ENCODE measurements at places on chromosomes 11 and 22.

GRCh38 chr11:111845276-111846028, 25.9 kb downstream of the ALG9 start:
- DNase-seq, result no peak

- DNase-seq, result no peak
Measured at GRCh38 chr11:46543564-46543963, 50.3 kb downstream of the AMBRA1 start.

- no peak for DNase-seq
Measured at GRCh38 chr22:29692327-29692640, 27.5 kb upstream of the CABP7 start.

DNA sequence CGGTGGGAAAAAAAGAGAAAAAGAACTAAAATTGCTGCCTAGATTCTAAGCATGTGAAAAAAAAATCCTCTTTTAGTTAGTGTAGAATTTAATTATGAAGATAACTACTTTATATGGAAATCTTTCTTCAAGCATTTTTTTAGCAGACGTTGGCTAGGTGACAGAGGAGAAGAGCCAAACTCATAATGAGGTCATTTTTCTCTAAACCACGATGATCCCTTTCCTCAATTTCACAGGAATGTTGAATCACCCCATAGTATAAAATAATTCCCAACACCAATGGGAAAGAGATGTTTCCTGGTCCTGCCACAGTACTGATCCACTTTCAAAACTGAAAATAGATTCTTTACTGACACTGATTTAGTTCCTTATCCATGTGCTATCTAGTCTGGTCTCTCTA, 319.8 kb downstream of the DLG2 start:
- DNase-seq, result no peak

- DNase-seq, result no peak
Measured at GRCh38 chr11:82731691-82732277, 1.9 kb downstream of the FAM181B start.

- DNase-seq, result no peak
Measured at GRCh38 chr11:86933891-86934581, 21.2 kb downstream of the FZD4 start.

GRCh38 chr22:33958741-33959140, 38.5 kb upstream of the LARGE1 start:
- no peak for DNase-seq

DNA sequence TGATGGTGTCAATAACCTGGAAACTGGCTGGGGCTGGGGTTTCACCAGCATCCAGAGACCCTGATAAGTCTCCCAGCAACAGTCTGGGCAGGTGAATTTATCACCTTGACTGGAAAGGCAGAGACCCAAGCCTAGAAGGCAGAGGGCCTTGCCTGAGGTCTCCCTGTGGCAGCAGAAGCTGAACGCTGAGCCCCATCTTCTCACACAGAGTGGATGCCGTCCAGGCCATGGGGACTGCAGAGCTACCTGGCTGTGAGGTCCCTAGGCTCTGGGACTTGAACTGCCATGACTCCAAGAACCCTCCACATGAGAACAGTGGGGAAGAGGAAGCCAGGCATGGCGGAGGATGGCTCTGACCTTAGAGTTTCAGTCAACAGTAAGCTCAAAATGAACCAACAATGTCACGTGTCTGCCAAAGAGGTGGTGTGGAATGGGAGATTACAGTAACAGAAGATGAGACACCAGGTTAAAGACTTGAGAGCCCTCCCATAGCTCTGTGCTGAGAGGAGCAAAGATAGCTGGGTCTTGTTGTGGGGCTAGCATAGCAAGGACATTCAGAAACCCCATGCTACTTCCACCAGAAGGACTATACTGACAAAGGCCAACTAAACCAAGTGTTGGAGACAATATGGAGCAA, 79.1 kb upstream of the LINC01488 start:
- DNase-seq, result no peak

- DNase-seq, result no peak
Measured at GRCh38 chr11:96158126-96158525, 184.9 kb downstream of the MAML2 start.

DNA sequence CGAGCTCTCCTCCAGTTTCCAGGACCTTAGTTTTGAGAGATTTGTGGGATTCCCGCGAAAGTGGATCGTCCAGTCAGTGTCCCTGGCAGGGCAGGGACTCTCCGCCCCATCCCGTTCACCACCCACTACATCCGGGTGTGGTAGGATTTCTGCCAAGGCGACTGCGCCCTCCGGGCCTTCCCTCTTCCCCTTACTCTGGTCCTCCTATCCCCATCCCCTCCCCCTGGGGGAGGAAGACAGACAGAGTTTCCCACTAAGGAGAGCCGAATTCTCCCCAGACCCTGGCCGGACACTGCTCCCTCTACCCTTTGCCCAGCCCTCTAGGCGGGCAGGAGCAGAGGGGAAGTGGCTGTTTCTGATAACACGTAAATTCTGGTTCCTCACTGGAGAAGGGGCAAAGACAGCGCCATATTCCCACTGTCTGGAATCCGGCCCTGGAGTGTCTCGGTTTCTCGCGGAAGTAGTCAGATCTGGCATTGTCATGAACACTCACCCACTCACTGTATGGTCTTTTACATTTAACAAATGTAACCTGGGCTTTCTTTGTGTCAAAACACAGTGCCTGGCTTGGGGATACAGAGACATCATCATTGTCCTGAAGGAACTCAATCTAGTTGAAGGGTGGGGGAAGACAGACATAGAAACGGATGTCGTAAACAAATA, 1.1 kb upstream of the NECTIN1 start:
- DNase-seq, result no peak

- no peak for DNase-seq
Measured at GRCh38 chr11:34567733-34568132, 53.2 kb upstream of the EHF start.

DNA sequence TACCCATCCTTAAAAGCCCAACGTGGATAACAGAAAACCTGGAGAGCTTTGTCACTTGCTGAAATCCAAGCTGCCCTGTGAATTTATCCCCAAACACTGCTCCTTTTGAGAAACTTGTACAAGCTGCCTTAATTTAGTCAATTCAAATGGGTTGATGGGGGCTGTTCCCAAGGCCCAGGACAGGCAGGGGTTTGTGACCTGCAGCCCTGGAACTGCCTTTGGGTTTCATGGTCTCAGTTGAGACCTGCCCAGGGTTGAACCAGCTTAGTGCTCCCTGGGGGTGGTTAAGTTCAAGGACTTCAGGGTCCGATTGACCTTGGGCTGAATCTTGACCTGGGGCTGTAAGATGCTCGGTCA, 112.1 kb upstream of the OR4B1 start:
- no peak for DNase-seq

- DNase-seq, result no peak
Measured at GRCh38 chr22:46007848-46008261, 30.9 kb upstream of the WNT7B start.

DNA sequence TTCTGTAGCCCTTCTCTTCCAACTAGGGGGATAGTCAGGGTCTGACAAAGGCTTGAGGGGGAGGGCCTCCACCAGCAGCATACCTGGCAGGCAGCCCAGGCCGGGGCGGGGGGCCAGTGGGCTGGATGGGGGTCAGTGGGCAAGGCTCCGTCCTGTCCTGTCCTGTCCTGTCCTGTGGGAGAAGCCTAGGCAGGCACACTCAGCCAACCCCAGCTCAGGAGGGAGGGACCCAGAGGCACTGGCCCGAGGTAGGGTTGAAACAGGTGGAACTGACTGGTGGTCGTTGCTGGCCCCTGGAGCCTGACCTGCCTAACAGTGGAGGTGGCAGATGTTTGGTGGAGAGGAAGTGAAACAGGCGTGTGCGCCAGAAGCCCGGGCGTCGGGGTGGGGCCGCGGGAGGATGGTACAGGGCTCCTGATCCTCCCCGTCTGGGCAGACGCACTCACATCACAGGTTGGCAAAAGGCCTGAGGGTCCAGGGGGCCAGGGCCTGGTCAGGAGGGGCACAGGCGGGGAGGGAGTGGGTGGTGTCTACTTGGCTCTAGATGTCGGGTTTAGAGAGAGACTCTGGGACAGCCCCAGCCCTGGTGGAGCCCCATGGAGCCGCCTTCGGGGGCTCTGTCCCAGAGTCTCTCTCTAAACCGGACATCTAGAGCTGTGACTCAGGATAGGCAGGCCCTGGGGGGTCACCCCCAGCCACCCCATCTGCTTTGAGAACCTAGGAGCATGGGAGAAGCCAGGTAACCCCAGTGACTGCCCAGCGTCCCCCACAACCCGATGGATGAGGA, 32.5 kb upstream of the GRAMD4 start:
- no peak for DNase-seq

- DNase-seq, result no peak
Measured at GRCh38 chr22:24824250-24824649, 18.2 kb downstream of the SGSM1 start.

GRCh38 chr22:31616315-31616980, 45.6 kb downstream of the PISD start:
- no peak for DNase-seq

DNA sequence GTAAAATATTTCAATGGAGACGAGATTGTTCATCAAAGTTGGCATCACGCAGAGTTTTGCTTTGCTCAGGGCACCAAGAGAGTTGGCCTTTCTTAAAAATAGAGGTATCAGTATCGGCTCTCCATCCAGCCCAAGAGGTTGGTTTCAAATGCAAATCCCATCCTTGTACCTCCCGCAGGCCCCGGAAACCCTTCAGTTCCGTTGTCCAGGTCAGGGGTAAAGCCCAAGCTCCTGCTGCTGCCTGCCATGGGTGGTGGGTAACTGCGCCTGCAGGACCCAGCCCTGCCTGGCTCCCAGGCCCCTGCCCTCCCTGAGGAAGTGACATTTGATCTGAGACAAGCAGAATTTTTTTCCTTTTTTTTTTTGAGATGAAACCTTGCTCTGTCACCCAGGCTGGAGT, 49.3 kb upstream of the RTL6 start:
- no peak for DNase-seq

DNA sequence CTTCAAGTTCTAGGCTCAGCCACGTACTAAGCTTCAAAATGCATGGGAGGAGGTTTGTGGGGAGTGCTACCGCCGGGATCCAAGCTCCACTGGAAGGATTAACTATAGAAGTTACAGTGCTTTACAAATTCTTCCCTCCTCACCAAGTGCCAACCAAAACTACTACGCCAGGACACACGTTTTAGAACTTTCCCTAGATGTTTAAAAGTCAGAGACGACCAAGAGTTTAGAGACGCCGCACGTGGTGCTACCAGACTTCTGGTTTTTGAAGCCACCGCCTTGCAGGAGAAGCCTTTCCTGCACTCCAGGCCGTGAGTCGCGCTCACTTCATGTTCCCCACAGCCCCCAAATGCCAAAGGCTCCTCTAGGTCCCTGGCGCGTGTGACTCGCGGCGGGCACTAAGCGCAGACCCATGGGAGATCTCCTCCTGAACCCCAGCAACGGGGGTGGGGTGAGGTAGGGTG, 734 bp downstream of the SNU13 start:
- DNase-seq, result no peak

GRCh38 chr11:70352601-70353000, 45.7 kb upstream of the CTTN start:
- DNase-seq, result no peak

DNA sequence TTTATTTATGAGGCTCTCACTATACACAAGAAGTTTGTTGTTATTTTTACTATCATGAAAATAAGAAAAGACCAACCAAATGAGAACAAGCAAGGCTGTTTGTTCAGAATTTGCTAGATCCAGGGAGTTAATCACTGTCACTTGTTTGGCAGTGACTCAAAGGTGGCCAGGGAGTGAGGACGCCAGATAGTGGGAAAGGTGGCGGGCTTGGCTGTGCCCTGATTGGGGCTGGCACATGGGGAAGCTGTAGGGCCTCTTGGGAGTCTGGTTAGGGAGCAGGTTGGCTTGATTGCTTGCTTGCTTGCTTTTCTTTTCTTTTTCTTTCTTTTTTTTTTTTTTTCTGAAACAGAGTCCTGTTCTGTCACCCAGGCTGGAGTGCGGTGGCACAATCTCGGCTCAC, 53.1 kb upstream of the SLC22A12 start:
- no peak for DNase-seq

- no peak for DNase-seq
Measured at GRCh38 chr11:2662024-2662312, 37.8 kb downstream of the KCNQ1OT1 start.

GRCh38 chr11:47587039-47587716, 700 bp downstream of the FAM180B start:
- no peak for DNase-seq

- DNase-seq, result no peak
Measured at GRCh38 chr11:18703001-18703763, 4.6 kb downstream of the TMEM86A start.

GRCh38 chr22:41302021-41302767, 869 bp downstream of the ZC3H7B start:
- DNase-seq, result no peak

DNA sequence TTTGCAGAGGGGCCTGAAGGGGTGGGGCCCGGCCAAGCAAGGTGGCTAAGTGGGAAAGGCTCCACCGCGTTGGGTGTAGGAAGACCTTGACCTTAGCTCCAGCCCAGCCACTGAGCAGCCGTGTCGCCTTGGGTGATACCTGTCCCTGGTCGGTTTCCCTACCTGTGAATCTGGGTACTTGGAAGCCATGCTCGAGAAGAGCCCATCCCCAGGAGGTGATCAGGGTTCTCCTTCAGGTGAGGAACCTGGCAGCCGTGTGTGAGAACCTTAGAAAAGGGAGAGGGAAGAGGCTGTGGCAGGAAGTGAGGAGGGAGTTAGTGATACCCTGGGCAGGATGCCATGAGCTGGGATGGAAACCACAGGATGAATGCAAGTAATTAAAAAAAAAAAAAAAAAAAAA, 21.6 kb downstream of the PPARA start:
- DNase-seq, result no peak

DNA sequence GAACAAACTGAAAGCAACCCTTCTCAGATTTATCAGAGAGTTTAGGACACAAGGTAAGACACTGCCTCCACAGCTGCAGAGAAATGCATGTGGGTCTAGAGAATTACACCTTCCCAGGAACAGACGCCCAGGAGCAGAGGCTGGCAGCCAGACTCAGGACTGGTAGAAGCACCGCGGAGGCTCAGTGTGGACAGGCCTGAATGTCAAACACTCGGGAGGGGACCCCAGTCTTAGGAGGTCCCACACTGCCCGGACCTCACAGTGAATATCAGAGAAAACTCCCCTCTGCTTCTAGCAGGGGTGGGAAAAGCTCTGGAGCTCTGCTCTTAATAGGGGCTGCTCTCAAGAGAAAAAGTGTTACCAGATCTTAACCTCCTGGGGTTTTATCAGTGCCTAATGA, 952.7 kb downstream of the BRD1 start:
- no peak for DNase-seq

DNA sequence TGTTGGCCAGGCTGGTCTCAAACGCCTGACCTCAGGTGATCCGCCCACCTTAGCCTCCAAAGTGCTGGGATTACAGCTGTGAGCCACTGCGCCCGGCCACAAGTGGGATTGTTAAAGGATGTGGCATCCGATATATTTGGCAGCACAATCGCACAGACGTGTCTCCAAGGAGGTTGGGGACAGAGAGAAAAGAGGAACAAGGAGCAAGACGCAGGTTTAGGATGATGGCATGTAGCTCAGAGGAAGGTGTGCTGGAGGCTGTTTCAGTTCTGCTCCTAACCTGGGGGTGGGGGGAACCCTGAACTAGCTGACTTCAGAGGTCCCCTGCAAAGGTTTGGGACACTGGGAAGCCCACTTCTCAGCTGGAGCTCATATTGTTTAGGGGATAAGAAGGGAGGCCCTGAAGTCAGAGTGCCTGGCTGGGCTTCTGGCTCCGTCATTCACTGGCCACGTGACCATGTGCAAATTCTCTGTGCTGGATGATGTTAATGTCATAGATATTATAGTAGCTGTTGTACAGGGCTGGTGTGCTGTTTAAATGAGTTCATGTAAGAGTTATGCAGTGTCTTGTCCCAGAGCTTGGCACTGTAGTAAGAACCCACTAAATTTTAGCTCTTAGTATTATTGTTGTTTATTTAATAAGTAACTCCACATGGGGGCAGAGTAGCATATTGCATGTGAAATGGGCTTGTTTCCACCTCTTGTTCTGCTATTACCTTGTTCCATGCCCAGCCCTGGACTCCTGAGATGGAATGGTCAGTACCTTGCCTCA, 129.7 kb downstream of the ST3GAL4 start:
- DNase-seq, result no peak
